ENCODE measurements at places on chromosomes 2 and 18.

DNA sequence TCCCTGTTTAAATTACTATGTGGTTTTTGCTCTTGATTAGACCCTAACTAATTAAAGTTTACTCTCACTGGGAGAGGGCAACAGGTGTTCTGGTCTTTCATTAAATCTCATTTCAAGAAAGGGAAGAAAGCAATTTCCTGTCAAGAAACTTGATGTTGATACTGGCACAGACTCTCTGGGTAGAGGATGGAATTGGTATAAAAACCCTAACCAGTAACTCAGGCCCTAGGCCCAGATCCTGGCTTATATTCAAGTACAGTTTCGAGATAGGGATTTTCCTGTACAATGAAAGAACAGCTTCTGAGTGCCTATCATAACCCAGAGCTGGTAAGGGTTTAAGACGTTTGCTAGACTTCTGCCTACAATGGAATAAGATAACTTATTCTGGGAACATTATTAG lies 61.6 kb upstream of the ACYP2 start:
- H3K4me1 ChIP-seq = no peaks in the 10 kb centered on the region
- peaks cover 40% of the 10 kb centered on the region for H3K36me3 ChIP-seq
- no peaks in the 10 kb centered on the region for H3K27me3 ChIP-seq
- no peak for DNase-seq

GRCh38 chr2:181462033-181462432 lies 4.8 kb downstream of the ITGA4 start:
- H3K36me3 ChIP-seq = no peaks in the 10 kb centered on the region
- no peak overlapping the region for H3K27ac ChIP-seq
- no peak for DNase-seq

DNA sequence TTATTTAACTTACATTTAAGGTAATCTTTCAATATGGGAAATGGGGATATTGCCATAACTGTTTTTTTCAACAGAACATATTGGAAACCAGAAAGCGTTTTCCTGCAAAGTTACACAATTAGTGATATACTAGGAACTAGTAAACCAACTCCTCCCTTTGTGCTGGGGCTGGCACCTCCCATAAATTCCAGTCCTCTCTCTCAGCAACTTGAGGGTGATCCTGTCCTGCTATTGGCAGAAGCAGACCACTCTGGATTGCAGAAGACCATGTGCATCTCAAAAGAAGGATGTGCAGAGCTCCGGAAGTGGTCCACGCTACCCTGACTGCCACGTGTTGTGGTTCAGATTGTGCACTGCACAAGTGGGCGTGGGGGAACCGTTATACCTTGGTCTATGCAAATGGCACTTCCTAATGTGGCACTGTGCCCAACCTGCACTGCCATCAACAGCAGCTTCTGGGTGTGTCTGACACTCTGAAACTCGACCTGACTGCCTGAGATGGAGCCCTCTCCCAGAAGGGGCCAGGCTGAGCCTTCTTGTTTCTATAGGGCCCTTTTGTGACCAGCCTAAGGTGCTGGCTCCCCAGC lies 219.2 kb downstream of the ZNF516 start:
- no peak overlapping the region for H3K27ac ChIP-seq
- no peak overlapping the region for H3K4me3 ChIP-seq
- no peak for DNase-seq
- no peaks in the 10 kb centered on the region for H3K4me1 ChIP-seq

GRCh38 chr2:45850558-45850957 lies 199.1 kb downstream of the PRKCE start:
- H3K4me1 ChIP-seq = peaks cover 41% of the 10 kb centered on the region
- H3K27ac ChIP-seq = no peak overlapping the region
- no peak overlapping the region for H3K4me3 ChIP-seq
- H3K36me3 ChIP-seq = no peaks in the 10 kb centered on the region
- no peak for DNase-seq

DNA sequence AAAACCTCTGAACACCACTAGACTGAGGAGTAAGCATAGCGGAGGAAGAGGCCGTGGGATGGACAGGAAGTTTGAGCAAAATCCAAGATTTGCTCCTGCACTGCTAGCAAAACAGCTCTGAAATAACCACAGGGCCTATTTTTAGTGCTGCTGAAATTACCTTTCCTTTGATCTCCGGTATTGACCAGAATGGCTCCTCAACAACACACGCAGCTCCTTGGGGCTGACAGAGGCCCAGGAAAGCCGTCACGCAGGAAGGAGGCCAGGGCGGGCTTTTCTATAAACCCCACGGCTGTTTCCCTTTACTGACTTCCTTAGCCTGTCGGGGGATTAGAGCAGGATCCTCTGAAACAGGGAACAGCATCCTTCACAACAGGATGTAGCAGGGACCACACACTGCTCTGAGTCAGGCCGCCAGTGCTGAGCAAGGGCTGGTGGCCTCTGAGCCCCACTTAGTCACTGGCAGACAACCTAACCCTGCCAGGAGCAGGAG lies 80.8 kb upstream of the LCLAT1 start:
- H3K27me3 ChIP-seq = no peaks in the 10 kb centered on the region
- DNase-seq = no peak
- H3K36me3 ChIP-seq = no peaks in the 10 kb centered on the region

- no peaks in the 10 kb centered on the region for H3K27me3 ChIP-seq
- H3K4me1 ChIP-seq = peaks cover 99% of the 10 kb centered on the region
- no peak for DNase-seq
- H3K4me3 ChIP-seq = peak overlapping the region; percentile 2
- H3K36me3 ChIP-seq = peaks cover 40% of the 10 kb centered on the region
- peak overlapping the region; percentile 85 for H3K27ac ChIP-seq
These were observed 12.9 kb downstream of the FHL2 start for GRCh38 chr2:105385731-105386540.

GRCh38 chr2:120525056-120526046 lies 179.4 kb downstream of the INHBB start:
- no peaks in the 10 kb centered on the region for H3K36me3 ChIP-seq
- peaks cover 30% of the 10 kb centered on the region for H3K27me3 ChIP-seq
- no peak for DNase-seq
- H3K27ac ChIP-seq = peak overlapping the region; percentile 58

- peaks cover 3% of the 10 kb centered on the region for H3K4me1 ChIP-seq
- H3K4me3 ChIP-seq = no peak overlapping the region
- peaks cover 40% of the 10 kb centered on the region for H3K27me3 ChIP-seq
- no peak for DNase-seq
- no peak overlapping the region for H3K27ac ChIP-seq
These were observed 94.9 kb downstream of the TWIST2 start for GRCh38 chr2:238942726-238943300.

- H3K27ac ChIP-seq = no peak overlapping the region
- no peak overlapping the region for H3K4me3 ChIP-seq
- no peaks in the 10 kb centered on the region for H3K4me1 ChIP-seq
- no peaks in the 10 kb centered on the region for H3K27me3 ChIP-seq
These were observed 394.4 kb downstream of the FIGN start for GRCh38 chr2:163341426-163341825.

DNA sequence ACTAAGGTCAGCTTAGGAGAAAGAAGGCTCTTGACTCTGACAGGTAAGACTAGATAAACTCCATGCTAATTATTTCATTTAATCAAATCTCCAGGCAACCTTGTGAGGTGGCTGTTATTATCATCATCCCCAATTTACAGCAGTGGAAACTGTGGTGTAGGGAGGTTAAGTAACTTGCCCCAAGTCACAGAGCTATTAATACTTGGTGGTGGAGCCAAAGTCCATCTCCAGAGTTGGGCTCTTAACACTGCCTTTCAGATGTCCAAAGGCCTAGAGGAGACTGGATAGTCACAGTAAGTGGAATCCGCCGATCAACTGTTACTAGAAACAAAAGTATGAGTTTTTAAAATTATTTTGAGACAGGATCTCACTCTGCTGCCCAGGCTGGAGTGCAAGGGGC lies 46.6 kb upstream of the SP3 start:
- DNase-seq = no peak
- no peaks in the 10 kb centered on the region for H3K27me3 ChIP-seq
- H3K4me1 ChIP-seq = peaks cover 34% of the 10 kb centered on the region
- no peaks in the 10 kb centered on the region for H3K36me3 ChIP-seq
- H3K4me3 ChIP-seq = peak overlapping the region; percentile 65

GRCh38 chr2:105504459-105504858 lies 105.6 kb upstream of the FHL2 start:
- no peaks in the 10 kb centered on the region for H3K27me3 ChIP-seq
- H3K36me3 ChIP-seq = no peaks in the 10 kb centered on the region
- no peak for DNase-seq
- no peak overlapping the region for H3K4me3 ChIP-seq
- H3K4me1 ChIP-seq = peaks cover 30% of the 10 kb centered on the region

DNA sequence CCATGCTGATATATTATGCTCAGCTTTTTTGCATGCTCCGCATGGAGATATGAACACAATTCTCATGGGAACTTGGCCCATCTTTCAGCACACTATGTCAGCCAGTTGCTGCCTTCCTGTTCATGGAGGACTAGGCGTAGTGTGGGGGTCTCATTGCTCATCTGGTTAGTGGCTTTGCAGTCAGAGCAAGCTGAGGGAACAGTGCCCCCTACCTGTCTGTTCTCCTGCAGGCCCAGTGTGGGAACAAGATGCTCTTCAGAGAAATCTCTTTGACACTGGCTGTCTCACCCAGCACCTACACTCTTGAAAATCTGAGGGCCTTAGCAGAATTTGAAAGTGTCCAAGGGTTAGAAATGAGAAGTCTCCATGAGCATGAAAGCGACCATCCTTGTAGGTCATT lies 47.1 kb downstream of the SPTBN1 start:
- DNase-seq = no peak
- H3K27me3 ChIP-seq = no peaks in the 10 kb centered on the region
- no peaks in the 10 kb centered on the region for H3K36me3 ChIP-seq
- no peak overlapping the region for H3K4me3 ChIP-seq
- H3K27ac ChIP-seq = peak overlapping the region; percentile 71
- H3K4me1 ChIP-seq = peaks cover 100% of the 10 kb centered on the region

GRCh38 chr2:7904319-7904718 lies 777.5 kb upstream of the ID2 start:
- no peaks in the 10 kb centered on the region for H3K36me3 ChIP-seq
- H3K4me3 ChIP-seq = no peak overlapping the region
- H3K4me1 ChIP-seq = no peaks in the 10 kb centered on the region
- DNase-seq = no peak

- H3K27ac ChIP-seq = no peak overlapping the region
- peaks cover 4% of the 10 kb centered on the region for H3K4me1 ChIP-seq
- H3K27me3 ChIP-seq = no peaks in the 10 kb centered on the region
These were observed 247.8 kb downstream of the AGPS start for GRCh38 chr2:177640423-177640822.

DNA sequence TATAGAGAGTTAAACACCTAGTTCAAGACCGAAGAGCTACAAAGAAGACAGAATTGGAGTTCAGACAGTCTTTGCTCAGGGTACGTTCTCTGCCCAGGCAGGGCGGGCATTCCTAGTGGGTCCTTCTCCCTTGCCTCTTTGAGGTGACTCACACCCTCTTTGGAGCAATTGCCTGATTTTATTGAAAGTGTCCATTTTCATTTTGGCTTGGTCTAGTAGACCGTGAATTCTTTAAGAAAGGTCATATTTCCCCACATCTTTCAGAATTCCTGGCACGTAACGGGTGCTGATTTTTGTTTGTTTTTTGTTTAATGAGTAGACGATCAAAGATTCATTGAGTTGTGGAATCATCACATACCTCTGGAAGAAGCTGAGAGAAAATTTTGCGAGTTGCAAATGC lies 871.5 kb downstream of the RNF144A start:
- no peaks in the 10 kb centered on the region for H3K4me1 ChIP-seq
- no peaks in the 10 kb centered on the region for H3K36me3 ChIP-seq
- H3K4me3 ChIP-seq = no peak overlapping the region
- peaks cover 12% of the 10 kb centered on the region for H3K27me3 ChIP-seq
- no peak overlapping the region for H3K27ac ChIP-seq
- no peak for DNase-seq

DNA sequence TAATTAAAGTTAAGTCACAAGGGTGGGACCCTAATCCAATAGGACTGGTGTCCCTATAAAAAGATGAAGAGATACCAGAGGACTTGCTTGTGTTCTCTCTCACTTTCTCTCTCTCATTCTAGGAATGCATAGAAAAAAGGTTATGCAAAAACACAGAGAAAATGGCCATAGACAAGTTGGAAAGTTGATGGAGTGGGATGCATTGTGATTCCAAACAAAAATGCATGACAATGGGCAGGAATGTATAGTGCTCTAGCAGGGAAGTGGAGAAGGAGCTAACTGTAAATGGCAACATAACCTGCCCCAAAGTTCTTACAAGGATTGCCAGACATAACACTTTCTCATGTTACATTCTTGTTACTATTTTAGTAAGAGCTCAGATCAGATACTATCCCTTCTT lies 301.6 kb upstream of the LRATD1 start:
- no peaks in the 10 kb centered on the region for H3K4me1 ChIP-seq
- DNase-seq = no peak
- no peaks in the 10 kb centered on the region for H3K36me3 ChIP-seq
- no peaks in the 10 kb centered on the region for H3K27me3 ChIP-seq

GRCh38 chr2:8146132-8147005 lies 535.5 kb upstream of the ID2 start:
- H3K4me1 ChIP-seq = peaks cover 26% of the 10 kb centered on the region
- no peaks in the 10 kb centered on the region for H3K36me3 ChIP-seq
- H3K4me3 ChIP-seq = no peak overlapping the region
- H3K27ac ChIP-seq = peak overlapping the region; percentile 66
- no peaks in the 10 kb centered on the region for H3K27me3 ChIP-seq
- no peak for DNase-seq

DNA sequence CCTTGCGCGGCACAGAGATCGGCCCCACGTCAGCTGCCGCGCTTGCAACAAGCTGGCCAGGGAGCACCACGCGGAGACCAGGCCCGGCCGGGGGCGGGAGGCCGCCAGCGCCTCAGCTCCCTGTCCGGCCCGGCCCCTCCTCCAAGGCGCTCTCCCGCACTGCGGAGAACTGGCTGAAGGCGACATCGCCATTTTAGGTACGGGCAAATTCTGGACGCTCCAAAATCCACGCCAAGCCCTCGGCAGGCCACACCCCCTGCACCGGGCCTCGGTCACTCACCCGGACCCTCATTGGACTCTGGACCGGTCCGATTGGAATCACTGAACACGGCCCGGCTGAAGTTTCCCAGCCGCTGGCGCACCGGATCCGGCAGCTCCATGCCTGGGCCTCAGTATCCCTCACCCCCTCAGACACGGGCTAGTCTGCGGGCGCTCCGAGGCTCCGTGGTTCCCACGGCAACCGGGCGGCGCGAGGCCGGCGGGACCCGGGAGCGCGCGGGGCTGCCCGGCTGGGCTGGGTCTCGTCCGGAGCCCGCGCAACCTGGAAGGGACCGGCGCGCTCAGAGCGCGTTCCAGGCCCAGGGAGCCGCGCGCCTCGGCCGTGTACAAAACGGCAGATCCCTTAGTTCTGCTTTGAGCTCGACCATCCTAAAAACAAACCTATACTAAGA lies at the start of gene TMEM17:
Gene TMEM17 (minus strand): TSS at position 446 of the 671 bp plus-strand sequence. CDS start 66 bp downstream, at position 380.
- no peaks in the 10 kb centered on the region for H3K27me3 ChIP-seq
- peaks cover 15% of the 10 kb centered on the region for H3K4me1 ChIP-seq
- DNase-seq = peak; percentile 94
- H3K36me3 ChIP-seq = no peaks in the 10 kb centered on the region

- no peaks in the 10 kb centered on the region for H3K4me1 ChIP-seq
- no peak overlapping the region for H3K4me3 ChIP-seq
- H3K27me3 ChIP-seq = no peaks in the 10 kb centered on the region
- no peak for DNase-seq
- no peak overlapping the region for H3K27ac ChIP-seq
- H3K36me3 ChIP-seq = no peaks in the 10 kb centered on the region
These were observed 548.5 kb downstream of the SLC4A3 start for GRCh38 chr2:220175967-220176366.

- no peaks in the 10 kb centered on the region for H3K27me3 ChIP-seq
- H3K4me1 ChIP-seq = no peaks in the 10 kb centered on the region
- H3K36me3 ChIP-seq = peaks cover 31% of the 10 kb centered on the region
- no peak for DNase-seq
- H3K27ac ChIP-seq = no peak overlapping the region
These were observed 40.9 kb upstream of the KCNG2 start for GRCh38 chr18:79756826-79757225.

GRCh38 chr2:20670315-20671035 lies 3.5 kb downstream of the GDF7 start:
- no peak for DNase-seq
- H3K27me3 ChIP-seq = peaks cover 89% of the 10 kb centered on the region
- H3K36me3 ChIP-seq = no peaks in the 10 kb centered on the region
- H3K27ac ChIP-seq = no peak overlapping the region
- H3K4me1 ChIP-seq = peaks cover 76% of the 10 kb centered on the region
- H3K4me3 ChIP-seq = peak overlapping the region; percentile 67

Data from left ventricle myocardium inferior (tissue), 1 donor.